ENCODE measurements at places on chromosomes 3 and 15. TPM values are rescaled to one million over a fixed set of nuclear protein-coding genes. Genes with fewer than 3 reads are reported as not detected.

Gene SLC12A1
- not detected for total RNA-seq

Gene HDC
- 0.13 TPM for total RNA-seq

Gene VGLL3
- total RNA-seq = not detected

Gene LRRC3B
- total RNA-seq = not detected

DNA sequence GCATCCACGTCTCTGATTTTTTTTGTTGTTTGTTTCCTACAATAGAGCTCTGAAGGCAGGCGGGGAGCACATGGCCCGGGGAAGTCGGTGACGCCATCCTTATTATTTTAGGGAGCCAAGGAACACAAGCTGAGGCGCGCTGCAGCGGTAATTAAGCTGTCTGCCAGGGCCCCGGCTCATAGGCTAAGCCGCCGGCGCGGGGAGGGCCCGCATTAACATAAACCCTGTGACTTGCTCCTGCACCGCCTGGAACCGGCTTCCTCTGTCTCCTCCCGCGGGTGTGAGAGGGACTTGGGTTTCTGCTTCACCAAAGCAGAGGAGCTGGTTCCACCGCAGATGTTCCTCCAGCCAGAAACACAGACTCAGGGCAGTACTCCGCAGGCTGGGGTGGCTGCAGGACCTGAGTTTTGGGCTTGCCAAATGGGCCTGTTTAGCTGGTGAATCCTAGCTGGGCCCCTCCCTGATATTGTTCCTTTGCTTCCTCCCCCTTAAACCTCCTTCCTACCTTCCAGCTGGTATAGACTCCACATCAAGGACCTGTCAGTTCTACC, 25.3 kb downstream of the ANP32A start:
- H3K36me3 ChIP-seq = peaks cover 39% of the 10 kb centered on the region
- peak overlapping the region; percentile 48 for H3K27ac ChIP-seq
- H3K4me1 ChIP-seq = peaks cover 98% of the 10 kb centered on the region

GRCh38 chr3:194852831-194853508, 167.3 kb downstream of the FAM43A start:
- no peaks in the 10 kb centered on the region for H3K4me1 ChIP-seq
- H3K36me3 ChIP-seq = no peaks in the 10 kb centered on the region
- DNase-seq = no peak
- H3K27ac ChIP-seq = no peak overlapping the region

GRCh38 chr3:187465503-187465902, 97.3 kb downstream of the RTP4 start:
- DNase-seq = no peak
- H3K4me1 ChIP-seq = no peaks in the 10 kb centered on the region
- H3K27me3 ChIP-seq = peaks cover 7% of the 10 kb centered on the region
- no peaks in the 10 kb centered on the region for H3K36me3 ChIP-seq
- H3K4me3 ChIP-seq = no peak overlapping the region
- no peak overlapping the region for H3K27ac ChIP-seq

- no peak for DNase-seq
- H3K4me3 ChIP-seq = no peak overlapping the region
- H3K36me3 ChIP-seq = no peaks in the 10 kb centered on the region
- H3K4me1 ChIP-seq = no peaks in the 10 kb centered on the region
Measured at GRCh38 chr3:55607175-55607574, 120.1 kb upstream of the WNT5A start.

DNA sequence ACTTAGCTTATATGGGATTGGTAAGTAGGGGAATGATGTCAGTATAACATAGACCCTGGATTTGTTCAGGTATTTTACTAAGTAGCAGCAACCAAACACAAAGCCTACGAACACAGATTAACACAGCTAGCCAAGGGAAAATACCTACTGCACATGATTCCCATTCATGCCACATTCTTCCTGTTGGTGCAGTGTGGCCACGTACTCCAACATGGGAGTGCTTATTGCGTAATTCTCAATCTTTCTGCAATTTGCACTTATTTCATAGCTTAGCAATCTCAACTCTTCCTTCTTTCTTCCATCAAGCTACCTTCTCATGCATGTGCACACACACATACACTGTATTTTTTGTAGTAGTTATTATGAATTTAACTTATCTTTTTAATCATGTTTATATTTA, 186.8 kb downstream of the IL5RA start:
- DNase-seq = no peak
- no peak overlapping the region for H3K27ac ChIP-seq
- H3K27me3 ChIP-seq = no peaks in the 10 kb centered on the region
- no peaks in the 10 kb centered on the region for H3K36me3 ChIP-seq

- DNase-seq = no peak
- peaks cover 3% of the 10 kb centered on the region for H3K36me3 ChIP-seq
- H3K27ac ChIP-seq = peak overlapping the region; percentile 46
- H3K4me1 ChIP-seq = peaks cover 34% of the 10 kb centered on the region
- H3K4me3 ChIP-seq = peak overlapping the region; percentile 84
Measured at GRCh38 chr3:27723001-27723445, 900 bp upstream of the EOMES start.

All from activated CD8-positive, alpha-beta T cell treated with anti-CD3 and anti-CD28 coated beads, Interleukin-2, amount 10 ng/mL, durations not matched to agents 7 days and 5 days (primary cell).